ENCODE measurements at places on chromosomes 11 and 22.

- DNase-seq, result peak; percentile 85
Measured at GRCh38 chr11:355581-356458, 13.5 kb upstream of the B4GALNT4 start.

GRCh38 chr22:26767351-26768155 is 110.2 kb downstream of the MIAT start:
- no peak for DNase-seq

DNA sequence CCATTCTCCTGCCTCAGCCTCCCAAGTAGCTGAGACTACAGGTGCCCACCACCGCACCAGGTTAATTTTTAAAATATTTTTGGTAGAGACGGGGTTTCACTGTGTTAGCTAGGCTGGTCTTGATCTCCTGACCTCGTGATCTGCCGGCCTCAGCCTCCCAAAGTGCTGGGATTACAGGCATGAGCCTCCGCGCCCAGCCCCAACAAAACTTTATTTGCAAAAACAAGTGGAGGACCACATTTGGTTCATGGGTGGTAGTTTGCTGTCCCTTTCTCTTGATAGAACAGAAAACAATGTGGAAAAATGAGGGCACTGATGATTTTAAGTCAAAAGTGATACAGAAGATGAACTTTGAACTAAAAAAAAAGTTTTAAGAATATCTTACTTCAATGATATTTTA is 121.8 kb upstream of the SERPIND1 start:
- DNase-seq, result no peak

DNA sequence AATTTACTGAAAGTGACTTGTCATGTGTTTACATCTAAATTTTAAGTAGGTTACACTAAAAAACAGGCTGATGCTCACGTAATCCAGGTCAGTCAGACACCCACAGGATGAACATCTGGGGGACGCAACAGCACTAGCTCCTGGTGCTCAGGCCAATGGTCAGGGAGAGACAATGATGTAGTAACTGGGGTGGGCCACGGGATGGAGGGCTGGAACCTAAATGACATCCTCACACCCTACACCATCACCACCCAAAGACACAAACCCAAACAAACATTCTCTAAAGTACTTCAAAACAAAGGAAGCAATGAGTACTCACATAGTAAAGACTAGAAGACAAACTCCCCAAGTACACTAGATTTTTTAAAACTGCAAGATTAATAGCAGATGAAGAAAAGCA is 53.5 kb upstream of the SLC25A1 start:
- no peak for DNase-seq

GRCh38 chr22:33512908-33513307 is 407.4 kb downstream of the LARGE1 start:
- no peak for DNase-seq

GRCh38 chr11:37333345-37333744 is 735.3 kb upstream of the RAG2 start:
- no peak for DNase-seq

GRCh38 chr11:36441610-36442208 is 68.4 kb downstream of the TRAF6 start:
- DNase-seq, result no peak

GRCh38 chr11:7871056-7871455 is 60.0 kb downstream of the OR10A6 start:
- DNase-seq, result no peak

GRCh38 chr11:90594658-90595057 is 371.8 kb upstream of the CHORDC1 start:
- no peak for DNase-seq

GRCh38 chr22:23070418-23071229 is at the start of gene GNAZ:
Gene GNAZ (plus strand): TSS chr22:23070519. CDS start chr22:23095696, 25,177 bp downstream.
- peak; percentile 16 for DNase-seq

- no peak for DNase-seq
Measured at GRCh38 chr11:134001088-134001487, 44.3 kb upstream of the IGSF9B start.

GRCh38 chr11:24321229-24321628 is 175.6 kb upstream of the LUZP2 start:
- DNase-seq, result no peak

DNA sequence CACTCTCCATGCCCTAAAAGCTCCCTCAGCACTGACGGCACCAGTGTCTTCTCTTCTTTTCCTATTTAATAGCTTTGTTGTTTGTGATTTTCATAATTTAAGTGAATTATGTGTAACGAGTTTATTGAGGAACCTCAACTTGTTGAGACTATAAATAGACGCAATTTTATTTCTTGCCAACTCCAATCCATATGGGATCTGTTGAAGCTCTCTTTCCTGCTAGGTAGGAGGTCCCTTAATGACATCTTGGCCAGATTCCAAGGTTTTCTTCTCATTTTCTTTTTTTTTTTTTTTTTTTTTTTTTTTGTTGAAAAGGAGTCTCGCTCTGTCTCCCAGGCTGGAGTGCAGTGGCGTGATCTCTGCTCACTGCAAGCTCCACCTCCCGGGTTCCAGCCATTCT is 14.2 kb downstream of the RTL6 start:
- DNase-seq, result no peak

GRCh38 chr11:8325591-8326304 is 62.1 kb upstream of the LMO1 start:
- DNase-seq, result no peak

GRCh38 chr11:36249246-36249645 is 40.0 kb downstream of the COMMD9 start:
- DNase-seq, result no peak

DNA sequence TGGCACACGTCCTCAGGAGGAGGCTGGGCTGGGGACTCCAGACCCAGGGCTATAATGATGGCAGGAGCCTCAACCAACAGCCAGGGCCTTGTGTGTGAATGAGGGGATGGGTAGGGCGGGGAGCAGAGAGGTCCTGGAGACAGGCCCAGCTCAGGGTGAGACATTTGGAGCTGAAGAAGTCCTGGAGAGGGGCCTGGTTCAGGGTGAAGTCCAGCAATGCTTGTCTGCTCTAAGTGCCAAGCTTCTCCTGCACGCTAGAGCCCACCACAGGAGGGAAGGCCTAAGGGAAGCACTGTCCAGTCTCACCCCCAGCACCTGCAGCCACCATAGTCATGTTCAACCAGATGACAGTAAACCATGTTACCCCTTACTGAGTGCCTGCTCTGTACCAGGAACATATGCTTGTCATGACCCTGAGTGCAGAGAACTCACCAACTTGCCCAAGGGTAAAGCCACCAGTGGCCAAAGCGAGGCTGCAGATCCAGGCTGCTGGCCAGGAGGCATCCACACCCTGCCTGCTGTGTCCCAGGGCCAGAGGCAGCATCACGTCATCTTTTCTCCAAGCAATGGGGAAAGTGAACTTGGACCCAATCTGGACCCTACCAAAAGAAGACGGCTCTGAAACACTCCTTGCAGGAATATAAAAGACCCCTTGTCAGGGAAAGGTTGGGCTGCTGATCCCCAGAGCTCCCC is 24.0 kb downstream of the LMO1 start:
- no peak for DNase-seq

GRCh38 chr11:66868726-66869566 is 12.1 kb downstream of the LRFN4 start:
- DNase-seq, result no peak

DNA sequence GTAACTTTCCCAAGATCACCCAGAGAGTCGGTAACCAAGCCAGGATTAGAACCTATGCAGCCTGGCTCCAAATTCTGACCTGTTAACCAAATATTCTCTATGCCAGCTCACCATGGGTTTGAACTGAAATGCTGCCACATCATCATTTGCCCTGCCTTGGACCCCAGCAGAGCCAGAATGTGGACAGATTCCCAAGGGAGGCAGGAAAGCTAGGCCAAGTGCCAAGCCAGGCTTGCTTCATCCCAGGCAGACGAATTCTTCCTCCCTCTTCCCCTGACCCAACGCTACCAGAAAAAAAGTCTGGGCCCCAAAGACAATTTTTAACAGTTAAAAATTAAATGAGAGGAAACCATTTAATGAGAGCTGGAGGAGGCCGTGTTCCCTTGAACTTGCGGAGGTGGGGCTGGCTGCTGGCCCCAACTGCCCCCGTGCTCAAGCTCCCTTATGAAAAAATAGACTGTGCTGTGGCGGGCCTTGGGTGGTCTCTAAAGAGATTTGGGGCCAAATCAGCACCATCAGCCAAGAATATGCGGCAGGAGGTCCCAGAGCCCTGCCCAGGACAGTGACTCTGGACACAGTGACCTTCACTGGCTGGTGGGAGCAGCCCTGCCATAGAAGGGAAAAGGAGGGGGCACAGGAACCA is 184.1 kb upstream of the SYT13 start:
- no peak for DNase-seq

GRCh38 chr22:32482708-32483107 is 8.1 kb downstream of the FBXO7 start:
- no peak for DNase-seq

DNA sequence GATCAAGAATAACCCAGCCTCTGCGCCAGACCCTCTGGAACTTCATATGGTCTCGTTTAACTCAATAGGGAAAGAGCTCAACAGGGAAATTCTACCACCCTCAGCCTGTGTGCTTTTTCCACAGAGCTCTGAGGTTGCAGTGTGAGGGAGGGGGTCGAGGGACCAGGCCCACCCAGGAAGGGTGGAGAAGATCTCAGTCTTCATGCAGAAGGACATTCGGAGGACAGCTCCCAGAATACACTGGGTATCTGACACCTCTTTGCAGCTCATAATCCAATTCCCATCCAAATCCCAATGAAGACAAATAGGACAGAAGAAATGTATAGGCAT is 56.6 kb downstream of the ST14 start:
- no peak for DNase-seq

DNA sequence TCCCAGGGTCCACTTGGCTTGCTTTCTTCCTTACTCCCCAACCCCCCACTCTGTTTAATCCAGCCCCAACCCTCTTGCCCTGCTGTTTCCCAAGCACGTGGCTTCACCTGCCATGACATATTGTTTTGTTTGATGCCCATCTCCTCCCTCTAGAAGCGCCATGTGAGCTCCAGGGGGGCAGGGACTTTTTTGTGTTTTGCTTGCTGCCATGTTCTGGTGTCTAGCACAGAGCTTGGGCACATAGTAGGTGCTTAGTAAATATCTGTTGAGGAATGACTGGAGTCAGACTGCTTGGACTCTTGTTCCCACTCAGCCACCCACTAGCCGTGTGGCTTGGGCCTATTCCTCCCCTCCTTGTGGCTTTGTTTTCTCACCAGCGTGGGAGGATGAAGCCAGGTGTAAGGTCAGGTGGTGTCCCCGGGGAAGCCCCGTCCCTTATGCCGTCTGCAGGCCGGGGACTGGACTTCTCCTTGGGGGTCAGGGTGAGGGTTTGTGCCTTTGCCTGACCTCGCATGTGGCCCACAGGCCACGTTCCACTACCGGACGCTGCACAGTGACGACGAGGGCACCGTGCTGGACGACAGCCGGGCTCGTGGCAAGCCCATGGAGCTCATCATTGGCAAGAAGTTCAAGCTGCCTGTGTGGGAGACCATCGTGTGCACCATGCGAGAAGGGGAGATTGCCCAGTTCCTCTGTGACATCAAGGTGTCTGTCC is 3.8 kb downstream of the AIP start:
- DNase-seq, result no peak

DNA sequence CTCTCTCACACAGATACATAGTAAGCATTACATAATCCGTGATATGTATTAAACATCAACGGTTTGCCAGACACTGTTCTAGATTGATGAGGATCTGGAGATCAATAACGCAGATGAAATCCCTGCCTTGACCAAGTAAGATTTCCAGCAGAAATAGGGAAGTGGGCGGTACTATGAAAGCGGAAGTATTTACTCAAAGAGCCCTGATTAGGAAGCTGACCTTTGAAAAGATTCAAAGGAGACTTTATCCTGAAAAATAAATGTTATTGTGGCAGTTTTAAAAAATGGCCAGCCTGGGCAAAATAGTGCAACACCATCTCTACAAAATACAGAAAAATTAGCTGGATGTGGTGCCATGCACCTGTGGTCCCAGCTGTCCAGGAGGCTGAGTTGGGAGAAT is 26.8 kb downstream of the GAB2 start:
- DNase-seq, result no peak

DNA sequence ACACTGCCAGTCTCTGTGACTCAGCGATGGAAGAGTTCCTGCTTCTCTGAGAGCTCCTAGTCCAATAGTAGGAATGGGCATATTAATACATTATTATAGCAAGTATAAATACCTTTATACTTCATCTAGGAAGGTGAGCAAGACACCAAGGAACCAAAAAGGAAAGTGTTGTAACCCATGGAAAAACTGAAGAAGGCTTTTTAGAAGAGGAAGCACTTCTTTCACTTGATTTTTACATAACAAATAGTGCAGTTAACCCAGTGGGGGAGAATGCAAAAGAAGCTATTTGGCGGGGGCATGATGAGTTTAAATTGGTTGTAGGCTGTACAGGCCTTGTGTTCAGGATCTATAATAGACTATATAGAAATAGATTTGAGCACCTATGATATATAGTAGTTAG is 31.2 kb upstream of the C11orf87 start:
- DNase-seq, result no peak

- DNase-seq, result no peak
Measured at GRCh38 chr11:8257003-8257664, 6.5 kb downstream of the LMO1 start.

- no peak for DNase-seq
Measured at GRCh38 chr11:71131861-71132260, 120.5 kb downstream of the SHANK2 start.

GRCh38 chr11:28448186-28448585 is 340.0 kb downstream of the METTL15 start:
- no peak for DNase-seq

Data from right renal pelvis (tissue), 4 donors.